ENCODE measurements at places on chromosomes 7 and 10. TPM values are rescaled to one million over a fixed set of nuclear protein-coding genes. Genes with fewer than 3 reads are reported as not detected.

DNA sequence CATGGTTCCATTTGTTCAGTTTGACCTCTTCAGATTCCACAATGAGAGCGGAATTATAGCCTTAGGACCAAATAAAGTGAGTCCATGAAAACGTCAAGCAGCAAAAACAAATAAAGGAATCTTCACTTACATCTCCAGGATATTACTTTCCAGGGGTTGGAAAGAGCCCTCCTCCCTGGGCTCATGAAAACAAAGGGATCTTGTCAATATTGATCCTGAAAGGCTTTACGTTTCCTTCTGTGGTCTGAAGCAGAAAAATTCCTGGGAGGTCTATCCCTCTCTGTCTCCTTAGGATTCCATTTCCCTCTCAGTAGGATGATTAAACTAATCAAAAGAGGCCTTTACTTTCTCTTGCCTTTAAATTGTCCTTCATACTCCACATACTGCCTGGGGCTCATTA is 293.5 kb downstream of the GPAM start:
- no peaks in the 10 kb centered on the region for H3K36me3 ChIP-seq
- no peak for DNase-seq
- H3K4me3 ChIP-seq = no peak overlapping the region
- H3K4me1 ChIP-seq = no peaks in the 10 kb centered on the region

Gene PLEKHS1
- total RNA-seq = 0.49 TPM

GRCh38 chr7:51182636-51183166 is 133.9 kb downstream of the COBL start:
- no peaks in the 10 kb centered on the region for H3K27me3 ChIP-seq
- no peak overlapping the region for H3K4me3 ChIP-seq
- no peak overlapping the region for H3K27ac ChIP-seq
- DNase-seq = no peak
- no peaks in the 10 kb centered on the region for H3K4me1 ChIP-seq

DNA sequence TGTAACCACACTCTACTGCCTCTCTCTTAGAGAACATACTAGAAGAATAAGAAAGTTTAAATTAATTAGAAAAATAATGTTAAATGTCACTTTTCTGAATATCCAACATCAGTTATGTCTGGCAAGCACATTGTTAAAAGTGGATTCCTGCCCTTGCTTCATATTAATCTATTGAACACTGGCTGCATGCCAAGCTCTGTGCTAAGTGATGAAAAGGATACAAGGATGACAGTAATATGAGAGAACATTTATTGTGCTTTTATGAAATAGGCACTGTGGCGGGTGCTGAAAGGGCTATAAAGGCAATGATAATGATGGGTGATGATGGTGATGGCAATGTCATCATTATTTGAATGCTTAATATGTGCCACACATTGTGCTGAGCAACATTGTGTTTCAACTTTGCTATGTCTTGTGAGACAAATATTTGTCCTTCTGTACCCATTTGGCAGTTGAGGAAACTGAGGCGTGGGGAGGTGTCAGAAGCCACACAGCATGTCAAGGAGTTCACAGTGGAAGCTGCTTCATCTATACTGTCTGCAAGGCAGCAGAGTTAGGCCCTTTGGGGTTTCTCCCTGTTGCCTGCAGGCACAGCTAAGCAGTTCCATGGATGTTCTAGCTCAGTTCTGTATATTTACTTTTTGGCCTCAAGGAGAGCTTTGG is 64.2 kb upstream of the RAPGEF5 start:
- DNase-seq = no peak
- H3K27ac ChIP-seq = no peak overlapping the region
- no peaks in the 10 kb centered on the region for H3K36me3 ChIP-seq
- no peak overlapping the region for H3K4me3 ChIP-seq
- H3K4me1 ChIP-seq = no peaks in the 10 kb centered on the region

Measured in suprapubic skin (tissue), 4 donors.